ENCODE measurements at places on chromosomes 11 and 22.

GRCh38 chr11:111162305-111162704 lies 83.2 kb upstream of the POU2AF2 start:
- no peak for DNase-seq

DNA sequence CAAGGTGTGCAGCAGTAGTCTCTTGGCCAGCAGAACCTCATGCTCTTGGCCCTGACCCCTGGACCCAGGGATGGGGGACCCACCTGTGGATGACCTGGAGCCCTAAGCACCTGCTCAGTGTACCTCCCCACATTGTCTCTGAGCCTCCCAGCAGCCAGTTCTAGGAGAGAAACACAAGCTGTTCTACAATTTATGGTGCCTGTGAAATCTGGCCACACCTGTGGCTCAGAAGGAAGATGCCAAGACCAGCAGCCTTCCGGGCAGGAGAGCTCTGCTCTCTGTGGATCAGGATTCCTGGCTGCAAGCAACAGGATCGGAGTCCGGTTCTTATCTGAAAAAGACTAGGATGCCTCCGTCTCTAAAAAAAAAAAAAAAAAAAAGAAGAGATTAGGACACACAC lies 103.6 kb upstream of the ANO1 start:
- no peak for DNase-seq

- no peak for DNase-seq
These were observed 23.5 kb downstream of the FZD4 start for GRCh38 chr11:86931548-86932258.

DNA sequence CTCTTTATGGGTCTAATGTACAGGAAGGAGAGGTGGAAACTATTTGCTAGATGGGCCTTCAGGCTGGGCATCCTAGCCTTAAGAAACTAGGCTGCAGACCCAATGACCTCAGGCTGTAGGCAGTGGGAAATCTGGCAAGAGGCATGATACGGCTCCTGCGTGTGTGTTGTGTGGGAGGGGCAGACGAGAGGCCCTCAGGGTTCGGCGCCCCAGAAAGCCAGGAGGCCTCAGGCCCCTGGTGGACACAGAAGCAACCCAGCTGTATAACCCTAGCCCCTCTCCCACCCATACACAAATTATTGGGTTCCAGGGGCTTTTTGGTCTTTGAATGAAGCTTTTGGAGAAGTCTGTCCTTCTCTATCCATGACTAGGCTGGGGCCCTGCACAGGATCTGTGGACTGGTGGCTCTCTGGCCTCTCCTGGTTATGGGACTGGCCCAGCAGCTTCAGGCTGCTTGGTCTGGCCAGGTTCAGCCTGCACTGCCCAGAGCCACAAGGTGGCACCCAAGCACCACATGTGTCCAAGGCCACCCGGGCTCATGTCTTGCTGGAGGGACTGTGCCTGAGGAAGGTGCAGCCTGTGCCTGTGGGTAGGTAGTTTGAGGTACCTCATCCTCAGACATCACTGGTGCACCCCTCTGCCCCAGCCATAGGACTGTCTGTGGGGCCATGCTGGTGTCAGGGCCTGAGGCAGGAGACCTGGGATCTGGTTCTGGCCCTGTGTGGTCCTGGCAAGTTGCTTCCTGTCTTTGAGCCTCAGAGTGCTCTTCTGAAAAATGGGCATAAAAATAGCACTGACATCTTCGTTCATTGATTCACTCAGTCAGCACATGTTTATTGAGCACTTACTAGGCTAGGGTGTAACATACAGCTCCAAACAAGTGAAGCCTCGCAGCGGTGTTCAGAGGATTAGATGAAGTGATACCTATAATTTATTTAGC lies 87.5 kb downstream of the RRM1 start:
- no peak for DNase-seq

- DNase-seq: no peak
These were observed 15.9 kb downstream of the CRELD2 start for GRCh38 chr22:49934160-49934890.

- DNase-seq: no peak
These were observed 2.9 kb upstream of the TTLL1 start for GRCh38 chr22:43092085-43092484.

DNA sequence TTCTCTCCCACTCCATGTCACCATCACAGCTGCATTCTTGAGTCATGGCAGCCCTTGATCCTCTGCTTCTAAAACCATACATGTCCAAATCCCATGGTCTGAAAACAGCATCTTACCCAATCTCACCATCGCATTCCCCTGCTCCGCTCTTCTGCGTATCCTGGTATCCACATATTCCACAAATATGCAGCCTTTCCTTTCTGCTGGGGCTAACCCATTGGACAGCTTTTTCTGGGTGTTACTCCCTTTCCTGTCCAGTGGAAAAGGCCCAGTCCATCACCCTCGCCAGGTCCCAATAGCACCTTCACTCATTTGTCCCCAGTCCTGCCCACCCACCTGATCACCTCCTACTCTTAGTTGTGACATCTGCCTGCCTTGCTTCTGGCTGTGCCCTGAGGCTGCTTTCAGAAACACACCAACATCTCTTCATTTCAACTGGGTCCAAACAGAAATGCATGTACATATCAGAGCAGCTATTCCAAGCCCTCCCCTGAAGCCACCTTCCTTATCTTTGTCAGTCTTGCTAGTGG lies 237.6 kb upstream of the TBCEL start:
- DNase-seq: no peak

GRCh38 chr11:6633422-6634408 lies 14.5 kb upstream of the TPP1 start:
- no peak for DNase-seq

DNA sequence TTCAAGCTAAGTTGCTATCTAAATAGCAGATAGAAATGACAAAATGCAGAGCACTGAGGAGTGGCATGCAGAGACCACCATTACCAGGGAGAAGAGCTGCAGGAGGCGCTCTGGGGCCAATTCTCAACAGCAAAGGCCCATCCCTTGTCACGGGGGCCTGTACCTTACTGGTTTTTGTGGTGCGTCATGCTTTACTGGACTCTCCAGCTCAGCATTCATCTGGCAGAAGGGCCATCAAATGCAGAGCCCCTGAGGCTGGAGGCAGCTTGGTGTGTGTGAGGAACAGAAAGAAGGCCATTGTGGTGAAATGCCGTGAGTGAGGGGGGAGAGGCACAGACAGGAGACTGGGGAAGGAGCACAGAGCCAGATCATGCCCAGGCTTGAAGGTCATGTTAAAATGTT lies 56.5 kb upstream of the NAV2 start:
- DNase-seq: no peak

- DNase-seq: no peak
These were observed 39.2 kb upstream of the HMGXB4 start for GRCh38 chr22:35218079-35218478.

DNA sequence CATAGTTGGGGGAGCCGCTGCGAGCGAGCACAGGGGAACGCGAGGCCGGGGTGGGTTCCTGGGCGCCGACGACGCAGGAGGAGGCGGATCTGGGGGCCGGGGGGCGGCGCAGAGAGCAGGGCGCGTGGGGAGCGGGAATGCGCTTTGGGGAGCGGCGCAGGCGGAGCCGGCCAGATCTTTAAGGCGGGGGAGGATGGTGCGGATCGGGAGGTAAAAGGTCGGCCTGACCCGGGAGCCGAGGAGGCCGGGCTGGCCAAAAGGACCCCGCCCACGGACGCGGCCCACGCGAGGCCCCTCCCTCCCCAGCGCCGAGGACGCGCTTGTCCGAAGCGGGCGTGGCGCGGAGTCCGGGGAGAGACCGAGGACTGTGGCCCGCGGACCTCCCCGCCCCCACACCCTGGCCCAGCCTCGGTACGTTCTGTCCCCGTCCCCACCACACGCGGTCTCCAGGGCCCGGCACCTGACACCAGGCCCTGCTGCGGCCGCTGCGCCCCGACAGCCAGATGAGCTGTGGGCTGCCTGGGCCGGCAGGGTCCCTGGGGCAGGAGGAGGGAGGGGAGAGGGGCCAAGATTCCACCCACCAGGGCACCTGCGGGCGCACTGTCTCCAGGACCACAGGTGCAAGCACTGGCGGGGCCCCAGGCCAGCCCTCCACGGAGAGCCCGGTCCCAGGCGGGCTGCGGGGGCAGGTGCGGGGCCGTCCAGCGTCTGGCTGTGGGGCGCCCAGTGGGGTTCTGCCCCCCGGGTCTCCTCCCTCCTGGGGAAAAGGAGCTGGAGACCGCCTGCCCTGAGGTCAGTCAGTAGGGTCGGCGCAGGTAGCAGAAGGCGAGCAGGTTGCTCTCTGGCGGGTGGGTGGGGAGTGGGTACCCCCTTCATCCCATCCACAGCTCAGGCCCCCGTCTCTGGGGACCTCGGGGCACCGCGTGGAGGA lies 10.9 kb downstream of the PIM3 start:
- no peak for DNase-seq

DNA sequence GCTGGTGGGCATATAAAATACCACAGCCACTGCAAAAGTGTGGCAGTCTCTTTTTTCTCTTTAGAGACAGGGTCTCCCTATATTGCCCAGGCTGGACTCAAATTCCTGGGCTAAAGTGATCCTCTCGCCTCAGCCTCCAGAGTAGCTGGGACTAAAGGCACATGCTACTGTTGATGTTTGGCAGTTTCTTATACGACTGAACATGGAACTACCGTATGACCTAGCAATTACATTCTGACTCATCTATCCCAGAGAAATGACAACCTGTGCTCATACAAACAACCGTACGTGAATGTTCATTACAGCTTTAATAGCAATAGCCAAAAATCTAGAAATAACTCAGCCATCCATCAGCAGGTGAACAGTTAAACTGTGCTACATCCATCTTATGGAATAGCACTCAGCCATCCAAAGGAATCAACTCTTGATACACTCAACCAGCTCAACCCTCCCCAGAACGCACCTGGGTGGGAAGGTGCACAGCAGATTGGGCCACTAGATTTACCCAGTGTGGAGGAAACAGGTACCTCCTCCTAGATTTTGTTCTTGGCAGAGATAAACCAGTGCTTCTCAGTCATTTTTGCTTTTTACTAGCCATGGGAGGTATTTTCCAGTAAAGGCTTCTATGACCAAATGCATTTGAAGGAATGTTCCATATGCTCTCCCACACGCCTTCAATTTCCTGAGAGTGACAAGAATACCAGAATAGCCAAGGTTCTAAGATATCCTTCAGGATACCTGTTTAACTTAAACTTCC lies 130.5 kb downstream of the MED15 start:
- DNase-seq: no peak

- no peak for DNase-seq
These were observed 71.2 kb downstream of the ADM start for GRCh38 chr11:10376061-10376460.

- peak; percentile 78 for DNase-seq
These were observed 6.8 kb downstream of the NAA40 start for GRCh38 chr11:63945477-63946163.

DNA sequence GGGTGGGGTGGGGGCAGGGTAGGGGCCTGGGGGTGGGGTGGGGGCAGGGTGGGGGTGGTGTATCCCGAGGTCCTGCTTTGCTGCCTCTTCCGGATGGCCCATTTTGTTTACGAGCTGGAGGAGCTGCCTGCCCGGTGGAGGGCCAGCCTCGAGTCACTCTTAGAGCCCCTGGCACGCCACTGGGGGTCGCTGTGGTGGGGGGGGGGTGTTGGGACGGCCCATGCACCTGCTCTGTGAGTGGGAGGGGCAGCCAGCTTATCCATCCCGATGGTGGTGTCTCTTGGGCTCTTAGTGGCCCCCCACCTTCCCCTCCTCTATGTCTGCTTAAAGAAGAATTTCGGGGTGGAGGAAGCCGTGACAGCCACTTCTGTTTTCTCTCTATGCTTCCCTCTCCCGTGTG lies 24.6 kb downstream of the MRGPRD start:
- DNase-seq: no peak

GRCh38 chr11:100687054-100687629 lies at the start of gene ARHGAP42:
ARHGAP42 (plus strand) TSS chr11:100687288; CDS start chr11:100687679, 391 bp downstream.
- DNase-seq: no peak

GRCh38 chr22:25067851-25068421 lies 115.4 kb downstream of the KIAA1671 start:
- no peak for DNase-seq

GRCh38 chr11:125399945-125400344 lies 96.1 kb downstream of the FEZ1 start:
- no peak for DNase-seq

GRCh38 chr11:12377824-12378593 lies 638 bp downstream of the PARVA start:
- DNase-seq: peak; percentile 23

DNA sequence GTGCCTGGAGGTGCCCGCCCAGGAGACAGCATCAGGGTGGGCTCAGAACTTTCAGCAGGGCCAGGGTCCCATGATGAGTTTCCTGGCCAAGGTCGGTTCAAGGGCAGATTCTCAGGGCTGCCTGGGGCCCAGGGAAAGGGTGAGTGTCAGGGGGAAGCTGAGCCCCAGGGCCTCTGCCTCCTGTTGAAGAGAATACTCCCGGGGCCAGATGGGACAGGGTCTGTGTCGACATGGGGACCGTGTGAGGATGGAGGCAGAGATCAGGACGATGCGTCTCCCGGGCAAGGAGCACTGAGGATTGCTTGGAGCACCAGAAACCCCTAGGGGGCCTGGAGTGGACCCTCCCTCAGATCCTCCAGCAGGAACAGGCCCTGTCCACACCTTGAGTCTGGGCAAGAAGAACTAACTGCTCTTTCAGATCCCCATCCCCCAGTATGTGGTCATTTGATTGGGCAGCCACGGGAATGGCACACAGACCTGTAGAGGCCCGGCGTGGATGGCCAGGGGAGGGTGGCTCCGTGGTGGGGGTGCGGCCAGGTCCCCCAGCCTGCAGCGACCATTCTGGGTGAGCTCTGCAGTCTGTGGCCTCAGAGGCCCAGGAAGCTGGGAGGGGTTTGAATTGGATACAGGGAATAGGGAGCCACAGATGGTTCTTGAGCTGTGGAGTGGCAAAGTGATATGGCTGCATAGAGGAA lies 1078.7 kb downstream of the BRD1 start:
- DNase-seq: no peak

DNA sequence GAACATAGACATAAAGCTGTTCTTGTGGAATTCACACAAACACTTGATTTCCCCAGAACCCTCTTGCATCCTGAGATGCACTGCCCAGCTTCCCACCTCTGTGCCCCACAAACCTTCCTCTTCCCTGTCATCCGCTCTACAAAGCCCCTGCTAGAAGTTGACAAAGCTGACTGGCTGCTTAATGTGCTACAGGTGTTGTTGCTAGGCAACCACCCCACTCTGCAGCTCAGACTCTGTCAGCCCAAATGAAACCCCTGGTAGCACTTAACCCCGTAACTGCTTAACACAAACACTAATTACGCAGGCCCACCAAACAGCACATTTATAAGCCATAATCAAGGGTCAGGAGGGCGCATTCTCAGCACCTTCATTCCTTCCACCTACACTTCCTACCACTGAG lies 172.0 kb upstream of the CADM1 start:
- DNase-seq: no peak

DNA sequence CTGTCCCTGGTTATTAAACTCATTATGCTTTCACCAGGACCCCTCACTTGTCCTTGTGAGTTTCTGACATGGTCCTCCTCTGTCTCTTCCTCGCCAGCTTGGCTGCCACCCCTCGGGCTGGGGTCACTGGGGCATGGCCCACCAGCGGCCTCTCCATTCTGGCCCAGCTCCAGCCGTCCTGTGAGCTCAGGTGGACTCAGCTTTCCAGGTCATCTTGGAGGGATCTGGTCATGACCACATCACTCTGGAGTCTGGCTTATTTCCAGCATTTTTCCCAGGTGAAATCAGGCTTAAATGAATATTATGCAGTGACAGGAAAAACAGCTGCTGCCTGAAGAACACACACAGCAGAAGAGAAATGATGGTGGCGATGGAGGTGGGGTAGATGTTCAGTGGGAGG lies 224.5 kb downstream of the ADAMTS15 start:
- DNase-seq: no peak

GRCh38 chr22:22558071-22558971 lies 744 bp downstream of the PRAME start:
- DNase-seq: no peak
